Thyroid gland (tissue), 4 donors: ENCODE measurements at places on chromosomes 6 and 20.

GRCh38 chr6:39453241-39453640 lies 130.7 kb upstream of the KCNK16 start:
- no peaks in the 10 kb centered on the region for H3K4me1 ChIP-seq
- H3K4me3 ChIP-seq, result no peak overlapping the region
- H3K27me3 ChIP-seq, result no peaks in the 10 kb centered on the region
- no peak for DNase-seq
- H3K36me3 ChIP-seq, result no peaks in the 10 kb centered on the region
- H3K27ac ChIP-seq, result no peak overlapping the region

DNA sequence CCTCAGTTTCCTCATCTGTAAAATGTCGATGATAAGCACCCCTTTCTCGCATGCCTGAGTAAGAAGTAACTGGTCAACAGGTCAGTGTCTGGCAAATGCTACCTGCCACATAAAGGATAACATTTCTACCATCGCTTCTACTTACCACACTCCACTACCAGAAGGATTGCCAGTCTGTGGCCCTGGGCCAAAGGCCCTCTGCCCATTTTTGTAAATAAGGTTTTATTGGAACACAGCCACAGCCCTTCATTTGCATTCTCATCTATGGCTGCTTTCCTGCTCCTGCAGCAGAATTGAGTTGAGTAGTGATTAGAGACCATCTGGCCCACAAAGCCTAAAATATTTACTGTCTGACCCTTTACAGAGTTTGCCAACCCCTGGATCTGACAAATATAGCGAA lies 121.8 kb downstream of the TOX2 start:
- H3K4me3 ChIP-seq, result no peak overlapping the region
- H3K27ac ChIP-seq, result no peak overlapping the region
- no peak for DNase-seq
- H3K27me3 ChIP-seq, result no peaks in the 10 kb centered on the region

DNA sequence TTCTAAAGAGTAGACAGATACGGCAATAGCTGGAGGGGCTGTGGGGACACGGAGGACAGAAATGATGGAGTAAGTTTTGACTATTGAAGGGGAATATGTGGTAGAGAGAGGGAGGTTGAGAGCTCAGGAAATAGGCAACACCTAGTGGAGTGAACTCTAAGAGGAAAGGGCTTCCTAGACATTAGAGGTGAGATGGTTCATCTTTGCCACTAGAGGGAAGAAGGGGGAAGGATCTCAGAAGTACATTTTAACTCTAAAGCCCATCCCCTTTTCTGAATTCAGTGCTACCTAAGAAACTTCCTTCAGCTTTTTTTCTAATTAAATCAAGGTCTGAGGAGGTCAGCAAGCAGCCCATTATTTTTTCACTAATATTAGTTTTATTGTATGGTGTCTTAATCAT lies 689.4 kb upstream of the MAP3K7 start:
- DNase-seq, result no peak
- no peak overlapping the region for H3K4me3 ChIP-seq
- no peak overlapping the region for H3K27ac ChIP-seq
- H3K27me3 ChIP-seq, result no peaks in the 10 kb centered on the region
- no peaks in the 10 kb centered on the region for H3K4me1 ChIP-seq

DNA sequence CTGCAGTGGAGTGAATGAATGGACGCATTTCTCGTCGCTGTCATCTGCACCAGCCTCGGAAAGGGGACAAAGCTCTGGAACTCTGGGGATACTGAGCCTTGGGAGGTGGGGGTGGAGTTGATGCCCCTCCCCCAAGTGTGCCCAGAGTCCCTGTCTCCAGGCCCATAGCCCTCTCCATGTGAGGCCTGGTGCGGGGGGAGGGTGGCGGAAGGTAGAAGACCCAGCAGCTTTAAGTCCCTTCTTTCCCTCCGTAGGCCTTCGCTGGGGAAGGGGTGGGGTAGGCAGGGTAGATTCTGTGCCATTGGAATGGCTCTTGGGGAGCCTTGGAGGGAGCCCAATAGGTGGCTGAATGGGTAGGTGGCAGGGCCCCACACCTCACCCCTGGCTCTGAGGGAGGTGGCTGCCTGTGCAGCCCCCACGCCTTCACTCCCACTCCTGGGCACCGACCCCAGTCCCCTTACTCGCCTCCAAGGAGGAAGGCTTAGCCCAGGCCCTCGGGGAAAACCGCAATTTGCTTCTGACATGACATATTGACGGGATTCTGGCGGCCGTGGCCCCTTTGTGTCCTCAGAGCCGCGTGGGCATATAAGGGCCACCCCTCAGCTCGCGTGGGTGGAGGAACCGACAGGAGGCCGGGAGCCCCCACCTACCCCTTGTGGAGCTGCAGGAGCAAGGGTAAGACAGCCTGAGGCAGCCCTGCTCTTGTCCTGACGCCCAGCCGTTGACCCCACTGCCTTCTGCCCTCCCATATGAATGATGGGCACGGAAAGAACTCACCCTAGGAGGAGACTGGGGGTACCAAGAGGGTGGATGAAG lies at the start of gene BPIFB3:
Gene BPIFB3 (plus strand): TSS at position 613 of the 816 bp plus-strand sequence. CDS start 1,533 bp downstream, outside the sequence.
- H3K4me3 ChIP-seq, result no peak within 1 kb of the TSS
- H3K36me3 ChIP-seq, result no peaks in the 10 kb centered on the region
- H3K27me3 ChIP-seq, result no peaks in the 10 kb centered on the region
- DNase-seq, result no peak
- no peak within 1 kb of the TSS for H3K27ac ChIP-seq

DNA sequence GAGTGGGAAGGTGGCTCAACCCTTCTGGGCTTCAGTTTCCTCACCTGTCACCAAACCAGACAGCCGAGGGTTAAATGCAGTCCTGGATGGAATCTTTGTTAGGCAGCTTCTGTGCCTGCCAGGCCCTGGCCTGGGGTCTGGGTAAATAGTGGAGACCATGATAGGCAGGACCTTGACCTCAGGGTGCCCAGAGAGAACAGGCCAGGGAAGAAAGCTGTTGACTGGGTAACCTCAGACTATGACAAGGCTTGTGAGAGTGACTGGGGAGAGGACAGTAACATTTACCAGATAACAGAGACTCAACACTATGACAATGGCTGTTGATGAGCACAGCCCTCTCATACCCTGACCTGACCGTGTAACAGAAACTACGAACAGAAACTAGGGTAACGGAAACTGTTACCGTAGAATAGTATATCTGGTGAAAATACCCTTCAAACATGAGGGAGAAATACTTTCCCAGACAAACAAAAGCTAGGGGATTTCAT lies 218.3 kb downstream of the PREX1 start:
- H3K27ac ChIP-seq, result no peak overlapping the region
- H3K36me3 ChIP-seq, result no peaks in the 10 kb centered on the region
- H3K4me3 ChIP-seq, result no peak overlapping the region
- no peaks in the 10 kb centered on the region for H3K4me1 ChIP-seq

- peaks cover 19% of the 10 kb centered on the region for H3K4me1 ChIP-seq
- H3K27ac ChIP-seq, result no peak overlapping the region
- no peak overlapping the region for H3K4me3 ChIP-seq
These were observed 64.5 kb upstream of the SNX9 start for GRCh38 chr6:157758516-157759023.

GRCh38 chr20:34190679-34191090 lies 50.5 kb upstream of the ASIP start:
- H3K27me3 ChIP-seq, result no peaks in the 10 kb centered on the region
- DNase-seq, result peak; percentile 72
- H3K4me3 ChIP-seq, result no peak overlapping the region
- H3K4me1 ChIP-seq, result peaks cover 12% of the 10 kb centered on the region
- no peaks in the 10 kb centered on the region for H3K36me3 ChIP-seq

- no peak overlapping the region for H3K27ac ChIP-seq
- H3K36me3 ChIP-seq, result peaks cover 14% of the 10 kb centered on the region
- no peak for DNase-seq
These were observed 31.1 kb downstream of the TMEM242 start for GRCh38 chr6:157292202-157292601.

- H3K27me3 ChIP-seq, result no peaks in the 10 kb centered on the region
- H3K4me1 ChIP-seq, result no peaks in the 10 kb centered on the region
- no peak for DNase-seq
- H3K27ac ChIP-seq, result no peak overlapping the region
- H3K4me3 ChIP-seq, result no peak overlapping the region
These were observed 10.8 kb downstream of the SLC17A2 start for GRCh38 chr6:25919657-25920056.

- no peak for DNase-seq
- no peaks in the 10 kb centered on the region for H3K27me3 ChIP-seq
- peaks cover 8% of the 10 kb centered on the region for H3K4me1 ChIP-seq
- peak overlapping the region; percentile 99 for H3K27ac ChIP-seq
These were observed 70.2 kb downstream of the HFE start for GRCh38 chr6:26157251-26158075.

DNA sequence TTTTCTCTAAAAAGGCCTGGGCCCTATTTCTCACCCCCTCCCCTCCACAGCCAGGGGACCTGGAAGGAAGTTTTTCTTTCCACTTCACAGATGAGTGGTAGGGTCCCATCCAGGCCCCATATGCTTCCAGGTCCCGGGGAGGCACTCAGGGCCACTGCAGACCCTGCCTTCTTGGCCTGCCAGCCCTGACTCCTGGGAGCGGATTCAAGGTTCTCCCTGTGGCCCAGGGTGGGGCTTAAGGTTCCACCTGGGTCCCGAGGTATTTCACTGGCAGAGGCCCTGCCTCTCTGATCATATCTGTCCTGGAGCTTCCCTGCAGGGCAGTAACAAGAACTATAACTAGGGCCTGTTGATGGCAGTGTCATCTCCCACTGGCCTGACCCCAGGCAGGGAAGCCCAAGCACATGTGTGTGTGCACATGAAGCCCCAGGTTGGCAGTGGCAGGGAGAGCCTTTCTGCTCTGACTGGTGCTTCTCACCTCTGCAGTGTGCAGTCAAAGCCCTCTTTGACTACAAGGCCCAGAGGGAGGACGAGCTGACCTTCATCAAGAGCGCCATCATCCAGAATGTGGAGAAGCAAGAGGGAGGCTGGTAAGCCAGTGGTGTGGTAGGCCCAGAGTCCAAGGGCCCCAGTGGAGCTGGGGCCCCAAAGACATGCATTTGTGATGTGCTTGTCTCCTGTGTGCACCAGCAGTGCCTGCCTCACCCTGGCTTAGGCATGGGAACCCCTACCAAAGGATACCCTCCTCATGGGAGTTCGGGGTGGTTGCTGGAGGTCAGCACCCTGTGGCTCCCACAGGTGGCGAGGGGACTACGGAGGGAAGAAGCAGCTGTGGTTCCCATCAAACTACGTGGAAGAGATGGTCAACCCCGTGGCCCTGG lies 31.2 kb downstream of the PLCG1 start:
- no peak overlapping the region for H3K27ac ChIP-seq
- H3K4me1 ChIP-seq, result peaks cover 11% of the 10 kb centered on the region
- peaks cover 78% of the 10 kb centered on the region for H3K36me3 ChIP-seq
- H3K4me3 ChIP-seq, result no peak overlapping the region
- no peaks in the 10 kb centered on the region for H3K27me3 ChIP-seq

DNA sequence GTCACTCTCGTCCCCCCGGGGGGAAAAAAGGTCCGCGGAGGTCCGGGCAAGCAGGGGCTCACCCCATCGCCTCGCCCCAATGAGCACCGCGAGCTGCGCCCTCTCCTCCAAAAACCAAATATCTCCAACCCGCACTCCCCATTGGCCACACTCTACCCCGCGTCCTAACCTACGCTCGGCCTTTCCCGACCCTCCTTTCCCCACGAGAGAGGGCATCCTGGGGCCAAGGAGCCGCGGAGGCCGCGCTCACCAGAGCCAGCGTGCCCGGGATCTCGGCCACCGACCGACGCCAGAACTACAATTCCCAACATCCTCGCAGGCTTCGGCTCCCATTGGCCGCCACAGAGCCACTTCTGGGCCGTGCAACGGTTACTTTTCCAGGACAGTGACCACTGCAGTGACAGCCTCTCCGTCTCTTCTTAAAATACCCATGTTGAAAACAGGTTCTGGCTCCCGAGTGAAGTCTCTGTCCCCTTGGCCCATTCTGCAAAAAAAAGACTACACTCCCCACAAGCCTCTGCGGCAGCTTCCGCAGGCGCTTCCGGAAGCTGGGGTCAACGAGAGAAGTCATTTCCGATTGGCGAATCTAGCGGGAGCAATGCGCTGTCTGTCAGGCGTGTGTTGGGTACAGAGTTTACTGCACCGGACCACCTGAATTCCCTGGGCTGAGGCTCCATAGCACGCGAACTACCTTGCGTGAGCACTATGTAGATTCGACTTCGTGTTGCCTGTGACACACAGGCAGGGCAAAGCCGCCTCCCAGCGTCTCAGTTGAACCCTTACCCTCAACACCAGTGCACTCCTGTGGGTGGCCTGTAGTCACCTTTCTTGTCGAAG lies at the start of gene ZNF343:
Gene ZNF343 (minus strand): TSS at position 285 of the 837 bp plus-strand sequence. CDS start 15,020 bp downstream, outside the sequence.
- H3K4me3 ChIP-seq, result peak within 1 kb of the TSS; percentile 80
- DNase-seq, result peak; percentile 80
- peaks cover 12% of the 10 kb centered on the region for H3K4me1 ChIP-seq
- peak within 1 kb of the TSS; percentile 85 for H3K27ac ChIP-seq

DNA sequence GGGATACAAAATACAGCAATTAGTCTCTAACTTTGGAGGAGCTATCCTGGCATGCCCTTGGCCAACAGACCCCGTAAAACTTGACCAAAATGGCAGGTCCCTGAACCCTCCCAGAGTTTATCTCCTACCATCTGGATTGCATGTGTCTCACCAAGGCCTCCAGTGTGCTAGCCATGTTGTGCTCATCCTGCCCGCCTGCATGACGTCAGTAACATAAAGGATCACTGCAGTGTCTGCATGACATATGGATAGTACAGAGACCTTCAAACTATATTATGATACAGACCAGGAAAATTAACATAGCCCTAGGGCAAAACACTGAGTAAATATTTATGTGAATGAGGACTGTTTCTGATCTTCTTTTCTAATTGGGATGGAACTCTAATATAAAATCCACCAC lies 25.3 kb downstream of the CPXM1 start:
- H3K27me3 ChIP-seq, result no peaks in the 10 kb centered on the region
- no peaks in the 10 kb centered on the region for H3K36me3 ChIP-seq
- no peak for DNase-seq
- no peak overlapping the region for H3K27ac ChIP-seq
- H3K4me3 ChIP-seq, result no peak overlapping the region
